HEK293T (cell line): ENCODE measurements at places on chromosomes 11 and 22.

GRCh38 chr22:27874185-27874584, 44.9 kb downstream of the PITPNB start:
- DNase-seq: no peak

DNA sequence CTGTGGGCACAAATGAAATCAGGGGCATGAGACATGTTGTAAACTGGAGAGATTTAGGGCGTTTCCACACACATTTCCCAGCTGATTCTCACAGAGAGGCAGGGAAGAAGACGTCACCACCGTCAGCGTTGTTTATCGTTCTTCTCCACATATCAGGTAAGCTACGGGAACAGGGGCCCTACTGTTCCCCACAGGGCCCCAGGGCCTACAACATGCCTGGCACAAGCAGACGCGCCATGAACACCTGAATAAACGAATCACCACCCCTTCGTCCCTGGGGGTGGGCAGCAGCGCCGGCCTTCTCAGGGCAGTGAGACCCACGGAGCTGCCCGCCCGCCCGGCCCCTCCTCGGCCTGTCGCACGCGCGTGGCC, 342 bp downstream of the EFCAB6 start:
- no peak for DNase-seq

DNA sequence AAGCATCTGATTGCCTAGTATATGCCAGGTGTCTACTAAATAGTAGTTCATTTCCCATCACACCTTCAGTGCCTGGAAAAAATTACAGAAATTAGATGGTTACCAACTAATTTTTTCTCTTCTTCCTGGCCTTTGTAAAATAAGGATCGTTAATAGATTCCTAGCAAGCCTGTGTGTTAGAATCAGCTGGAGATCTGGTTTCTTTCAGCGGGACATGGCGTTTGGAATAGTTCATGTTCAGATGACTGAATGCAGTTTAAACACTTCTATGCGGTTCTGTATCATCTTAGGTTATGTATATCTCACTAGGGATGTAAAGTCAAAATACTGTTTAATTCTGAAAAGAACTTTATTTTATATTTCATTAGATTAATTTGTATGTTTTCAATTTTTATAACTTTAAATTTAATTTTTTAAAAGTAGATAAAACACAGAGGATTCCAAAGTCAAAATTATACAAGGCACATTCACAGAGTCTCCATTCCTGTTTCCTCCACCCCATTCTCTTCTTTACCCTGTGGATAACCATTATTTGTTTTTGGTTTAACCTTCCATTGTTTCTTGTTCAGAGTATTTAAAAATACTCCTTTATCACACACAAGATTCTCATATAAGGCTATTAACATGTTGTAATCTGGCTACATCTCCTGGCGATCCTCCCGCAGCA, 132.8 kb downstream of the ATXN10 start:
- no peak for DNase-seq

DNA sequence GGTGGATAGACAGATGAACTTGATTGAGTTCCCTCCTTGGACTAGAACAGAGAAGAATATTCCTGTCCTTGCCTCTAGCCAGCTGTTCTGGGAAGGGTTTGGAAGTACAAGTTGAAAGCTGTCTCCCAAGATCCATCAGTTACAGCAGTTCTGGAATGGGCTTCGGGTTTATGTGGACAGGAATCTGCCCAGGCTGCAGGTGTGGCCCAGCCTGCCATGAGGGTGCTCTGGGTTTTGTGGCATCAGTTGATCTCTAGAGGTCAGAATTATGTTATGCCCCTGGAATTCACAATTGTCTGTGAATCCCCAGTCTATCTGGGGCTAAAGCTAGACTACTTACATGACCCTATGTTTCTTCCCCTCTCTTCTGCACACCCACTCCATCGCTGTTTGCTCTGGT, 4.9 kb upstream of the MICAL2 start:
- DNase-seq: no peak

GRCh38 chr22:24765166-24765565, 9.4 kb downstream of the PIWIL3 start:
- no peak for DNase-seq

GRCh38 chr11:27218421-27219038, 144.5 kb downstream of the CCDC34 start:
- no peak for DNase-seq

GRCh38 chr11:69559181-69559580, 77.7 kb downstream of the LINC01488 start:
- no peak for DNase-seq

DNA sequence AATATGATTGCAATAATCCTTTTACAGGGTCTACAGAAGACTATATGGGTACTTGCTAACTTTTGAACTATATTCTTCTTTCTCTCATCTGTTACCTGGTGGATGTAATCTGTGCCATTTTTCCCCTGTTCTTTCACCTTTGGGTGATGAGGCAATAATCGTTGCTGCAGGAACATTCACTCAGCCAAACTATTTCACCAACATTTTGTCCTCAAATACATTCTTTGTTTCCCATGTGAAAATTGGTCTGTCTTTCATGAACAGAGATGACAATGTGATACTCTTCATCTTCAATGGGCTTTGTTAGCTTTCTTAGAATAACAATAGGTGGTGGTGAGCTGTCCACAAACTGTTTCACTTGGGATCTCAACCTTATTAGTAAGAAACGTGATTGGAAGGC, 52.1 kb upstream of the CAPRIN1 start:
- no peak for DNase-seq
